Breast epithelium (tissue), 4 donors: ENCODE measurements at places on chromosomes 2 and 18.

DNA sequence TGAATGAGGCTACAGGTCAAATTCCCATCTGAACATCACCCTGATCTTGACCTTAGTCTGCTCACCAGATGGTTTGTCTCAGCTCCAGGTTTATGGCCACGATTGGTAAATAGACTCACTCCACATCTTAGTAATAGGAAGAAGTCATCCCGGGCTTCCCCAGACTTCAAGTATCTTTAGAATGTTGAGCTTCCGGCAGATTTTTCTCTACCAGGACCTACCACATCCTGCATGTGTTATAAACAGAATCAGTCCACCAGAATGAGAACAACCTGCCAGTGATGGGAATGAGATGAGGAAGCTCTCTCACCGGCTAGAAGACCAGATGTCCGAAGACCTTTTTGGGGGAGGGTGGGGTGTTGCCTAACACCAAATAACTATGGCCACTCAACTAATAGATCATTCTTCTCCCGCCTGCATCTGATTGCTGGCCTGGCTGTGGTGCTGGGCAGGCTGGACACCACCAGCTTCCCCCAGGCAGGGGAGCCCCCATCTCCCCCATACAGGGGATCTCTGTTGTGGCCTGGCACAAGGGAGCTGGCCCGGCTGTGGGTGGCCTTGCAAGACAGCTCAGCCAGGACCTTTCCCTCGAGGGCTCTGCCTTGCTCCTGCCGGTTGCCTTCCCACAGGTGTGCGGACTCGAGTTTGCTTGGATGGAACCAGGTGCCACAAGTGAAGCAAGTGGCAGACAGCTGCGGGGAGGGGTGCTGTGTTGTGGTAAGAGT lies 88.5 kb downstream of the SH3RF3 start:
- DNase-seq: no peak

DNA sequence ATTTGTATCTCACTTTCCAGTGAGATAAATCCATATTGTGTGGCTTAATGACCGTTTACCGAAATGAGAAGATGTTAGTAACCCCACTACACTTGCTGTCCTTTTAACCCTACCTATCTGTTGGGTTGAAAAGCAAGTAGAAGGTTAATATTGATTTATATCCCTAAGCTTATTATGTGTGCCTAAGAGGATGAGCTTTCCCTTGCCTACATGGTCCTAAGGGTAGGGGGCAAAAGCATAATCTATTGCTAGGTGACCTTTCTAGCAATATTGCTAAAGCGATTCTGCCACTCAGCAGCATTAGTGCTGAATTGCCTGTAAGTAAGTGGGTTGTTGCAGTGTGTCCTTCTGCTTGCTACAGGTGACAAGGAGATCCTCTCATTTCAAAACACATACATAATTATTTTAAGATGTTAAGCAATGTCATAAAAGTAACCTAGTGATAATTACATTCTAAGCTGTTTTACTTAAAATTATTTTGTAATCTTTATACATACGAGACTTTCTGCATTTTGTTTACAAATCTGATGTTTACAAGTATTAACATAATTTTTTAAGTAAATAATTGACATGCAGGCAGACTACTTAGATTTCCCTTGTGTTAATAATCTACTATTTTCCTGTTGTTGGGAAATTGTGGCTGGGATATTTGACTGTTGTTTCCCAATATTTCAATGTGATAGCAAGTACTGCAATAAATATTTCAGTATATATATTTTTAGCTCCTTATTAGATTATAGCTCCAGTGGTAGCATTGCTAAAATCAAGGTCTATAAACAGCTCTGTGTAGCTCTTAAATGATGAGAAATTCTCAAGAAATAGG lies 49.1 kb upstream of the CABYR start:
- no peak for DNase-seq

DNA sequence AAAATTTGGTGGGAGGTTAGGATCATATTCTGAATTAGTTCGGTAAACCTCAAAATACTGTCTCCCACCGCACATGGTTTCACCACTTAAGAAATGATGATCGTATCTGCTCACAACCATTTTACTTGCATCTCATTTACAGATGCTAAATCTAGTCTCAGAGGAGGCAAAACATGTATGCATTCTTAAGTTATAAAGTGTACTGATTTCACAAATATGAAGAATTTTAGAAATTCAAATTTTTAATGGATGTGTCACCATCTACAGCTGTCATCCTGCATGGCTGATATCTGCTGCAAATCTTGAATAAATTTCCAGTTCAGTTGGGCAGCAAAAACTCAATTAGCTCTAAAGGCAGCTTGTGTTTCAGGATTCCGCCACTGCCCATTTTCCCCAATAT lies 243.3 kb upstream of the KCNJ3 start:
- no peak for DNase-seq

DNA sequence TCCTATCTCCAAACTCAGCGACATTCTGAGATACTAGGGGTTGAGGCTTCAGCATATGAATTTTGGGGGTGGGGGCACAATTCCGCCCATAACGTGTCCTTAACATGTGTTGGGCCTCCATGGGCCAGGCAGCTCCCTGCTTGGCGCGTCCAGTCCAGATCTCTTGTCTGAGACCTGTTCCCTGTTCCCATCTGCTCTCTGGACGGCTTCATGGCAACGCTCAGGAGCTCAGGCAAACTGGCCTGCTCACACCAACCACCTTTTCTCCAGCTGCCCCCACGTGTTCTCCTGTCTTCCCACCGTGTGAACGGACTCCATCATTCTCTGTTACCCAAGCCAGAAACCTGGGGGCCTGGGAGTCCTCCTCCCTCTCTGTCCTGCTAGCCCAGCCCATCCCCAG lies 36.4 kb downstream of the ACKR3 start:
- DNase-seq: no peak

DNA sequence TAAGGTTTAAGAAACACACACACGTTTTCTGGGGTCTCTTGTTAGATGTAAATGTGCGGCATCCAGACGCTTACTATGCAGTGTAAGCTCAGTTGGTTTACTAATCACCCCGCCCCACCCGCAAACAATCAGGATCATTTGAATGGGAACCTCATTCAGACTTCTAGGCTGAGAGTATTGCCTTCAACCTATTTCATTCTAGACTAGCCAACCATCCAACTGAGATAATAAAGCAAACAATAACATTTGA lies 1.3 kb upstream of the FIGN start:
- no peak for DNase-seq

GRCh38 chr2:29009711-29010677 lies 28.9 kb downstream of the TOGARAM2 start:
- DNase-seq: no peak

GRCh38 chr2:224994242-224994823 lies 47.9 kb downstream of the DOCK10 start:
- DNase-seq: no peak
